ENCODE measurements at places on chromosomes 16 and 17.
A peak's percentile ranks its signal among the peaks of the same experiment; 100 is the strongest.

DNA sequence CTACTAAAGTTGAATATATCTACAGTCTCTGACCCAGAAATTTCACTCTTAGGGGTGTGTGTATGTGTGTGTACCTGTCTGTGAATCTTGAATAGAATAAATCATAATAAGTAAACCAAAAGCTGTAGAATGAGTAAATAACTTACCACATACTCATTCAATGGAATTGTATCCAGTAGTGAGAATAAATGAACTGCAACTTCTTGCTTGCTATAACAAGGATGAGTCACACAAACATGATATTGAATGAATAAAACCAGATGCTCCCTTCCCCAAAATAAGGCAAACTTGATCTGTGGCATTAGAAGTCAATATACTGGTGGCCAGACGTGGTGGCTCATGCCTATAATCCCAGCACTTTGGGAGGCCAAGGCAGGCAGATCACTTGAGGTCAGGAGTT, 259.8 kb upstream of the MON1B start:
- DNase-seq: no peak

DNA sequence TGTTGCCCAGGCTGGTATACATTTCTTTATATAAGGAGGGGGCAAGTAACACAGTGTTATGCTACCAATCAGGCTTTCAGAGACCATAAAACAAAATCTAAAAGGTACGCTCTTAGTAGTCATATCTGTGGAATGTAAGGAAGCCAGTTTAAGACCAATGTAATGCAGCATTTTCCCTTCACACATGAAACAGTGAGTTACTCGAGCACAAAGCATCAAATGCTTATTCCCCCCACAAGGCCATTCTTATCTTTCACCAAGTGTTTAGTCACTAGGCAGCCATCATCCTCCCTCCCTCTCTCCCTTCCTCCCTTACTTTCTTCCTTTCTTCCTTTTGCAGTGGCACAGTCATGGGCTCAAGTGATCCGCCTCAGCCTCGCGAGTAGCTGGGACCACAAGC, 12.8 kb downstream of the HMOX2 start:
- no peak for DNase-seq

- peak; percentile 59 for DNase-seq
These were observed 110.1 kb downstream of the IRX3 start for GRCh38 chr16:54176376-54176901.

DNA sequence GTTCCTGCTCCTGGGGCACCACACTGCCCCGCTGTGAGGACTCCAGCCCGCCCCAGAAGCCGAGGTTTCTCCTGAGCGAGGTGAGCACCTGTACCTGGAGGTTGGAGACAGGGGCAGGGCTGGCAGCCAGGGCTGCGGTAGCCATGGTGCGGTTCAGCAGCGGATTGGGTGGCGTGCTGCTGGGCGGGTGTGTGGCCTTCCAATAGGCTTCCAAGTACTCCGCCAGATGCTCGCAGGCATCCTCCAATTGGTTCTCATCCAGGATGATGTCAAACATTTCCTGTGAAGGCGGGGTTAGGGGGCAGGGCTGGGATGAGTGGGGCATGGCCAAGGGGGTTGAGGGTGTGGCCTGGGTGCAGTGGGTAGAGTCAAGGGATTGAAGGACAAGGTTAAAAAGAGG, 11.3 kb upstream of the ARL5C start:
- DNase-seq: peak; percentile 85

DNA sequence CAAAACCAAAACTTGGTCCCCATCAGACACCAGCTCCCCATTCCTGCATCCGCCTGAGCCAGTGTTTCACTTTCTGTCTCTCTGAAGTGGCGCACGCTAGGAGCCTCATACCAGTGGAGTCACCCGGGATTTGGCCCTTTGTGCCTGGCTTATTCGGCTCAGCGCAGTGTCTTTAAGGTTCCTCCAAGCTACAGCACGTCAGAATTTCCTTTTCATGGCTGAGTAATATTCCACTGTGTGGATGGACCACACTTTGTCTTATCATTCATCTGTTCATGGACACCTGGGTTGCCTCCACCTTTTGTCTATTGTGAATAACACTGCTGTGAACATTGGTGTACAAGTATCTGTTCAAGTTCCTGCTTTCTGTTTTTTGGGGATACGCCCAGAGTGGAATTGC, 45.2 kb upstream of the CHMP6 start:
- no peak for DNase-seq

DNA sequence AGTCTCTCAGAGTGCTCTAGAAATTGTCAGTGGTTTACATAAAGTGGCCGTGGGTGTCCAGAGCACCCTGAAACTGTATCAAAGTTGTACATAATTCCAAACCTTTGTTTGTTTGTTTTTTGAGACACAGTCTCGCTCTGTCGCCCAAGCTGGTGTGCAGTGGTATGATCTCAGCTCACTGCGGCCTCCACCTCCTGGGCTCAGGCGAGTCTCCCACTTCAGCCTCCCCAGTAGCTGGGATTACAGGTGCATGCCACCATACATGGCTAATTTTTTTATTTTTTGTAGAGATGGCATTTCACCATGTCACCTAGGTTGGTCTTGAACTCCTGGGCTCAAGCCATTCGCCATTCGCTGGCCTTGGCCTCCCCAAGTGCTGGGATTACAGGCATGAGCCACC, 24.3 kb upstream of the ADGRG1 start:
- DNase-seq: no peak

DNA sequence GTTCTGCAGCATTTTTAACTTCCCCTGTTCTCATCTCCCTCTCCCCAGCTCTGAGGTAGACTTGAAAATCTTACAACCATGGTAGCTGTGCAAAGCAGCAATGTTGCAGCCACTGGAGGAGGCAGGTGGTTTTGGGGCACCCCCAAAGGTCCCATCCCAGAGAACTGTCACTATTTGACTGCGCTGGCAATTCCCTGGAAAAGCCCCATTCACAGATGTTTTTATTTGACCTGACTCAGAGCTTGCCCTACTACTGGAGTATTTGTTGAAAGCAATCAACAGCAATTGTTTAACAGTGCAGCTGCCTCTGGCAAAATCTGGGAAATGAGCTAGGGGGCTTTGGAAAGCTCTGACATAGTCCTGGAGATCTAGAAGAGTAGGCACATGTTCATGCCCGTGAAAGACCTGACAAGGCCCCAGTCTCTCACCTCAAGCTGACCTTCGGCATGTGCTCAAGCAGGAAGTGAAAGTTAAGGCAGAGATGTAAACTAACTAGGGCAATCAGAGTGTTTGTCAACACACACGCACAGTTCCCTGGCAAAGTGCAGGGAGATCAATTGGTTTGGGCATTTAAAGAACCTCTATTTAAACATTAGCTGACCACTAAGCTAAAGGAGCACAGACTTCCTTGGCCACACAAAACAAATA, 19.7 kb upstream of the PIK3R5 start:
- DNase-seq: no peak

- DNase-seq: no peak
These were observed 15.1 kb upstream of the ATP6V0C start for GRCh38 chr16:2498531-2499253.

GRCh38 chr17:40666331-40666730, 1.4 kb upstream of the KRT222 start:
- DNase-seq: no peak

GRCh38 chr16:46607529-46607928, 13.7 kb downstream of the SHCBP1 start:
- no peak for DNase-seq

DNA sequence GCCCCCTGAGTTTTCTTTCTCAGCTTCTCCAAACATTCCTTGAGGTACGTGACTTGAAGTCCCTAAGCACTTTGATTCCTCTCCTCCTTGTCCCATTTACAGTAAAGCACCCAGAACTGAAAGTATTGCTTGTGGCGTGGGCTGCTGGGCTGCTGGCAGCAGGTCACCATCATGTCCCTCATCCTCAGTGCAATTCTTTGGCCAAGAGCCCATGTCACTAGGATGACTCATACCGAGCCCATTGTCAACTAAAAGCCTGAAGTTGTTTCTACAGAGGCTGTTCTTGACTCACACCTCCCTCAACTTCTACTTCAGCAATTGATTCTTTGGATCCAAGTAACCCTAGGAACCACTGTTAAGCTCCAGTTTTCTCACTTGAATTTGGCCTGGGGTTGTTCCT, 54.3 kb downstream of the KPNA2 start:
- DNase-seq: no peak

DNA sequence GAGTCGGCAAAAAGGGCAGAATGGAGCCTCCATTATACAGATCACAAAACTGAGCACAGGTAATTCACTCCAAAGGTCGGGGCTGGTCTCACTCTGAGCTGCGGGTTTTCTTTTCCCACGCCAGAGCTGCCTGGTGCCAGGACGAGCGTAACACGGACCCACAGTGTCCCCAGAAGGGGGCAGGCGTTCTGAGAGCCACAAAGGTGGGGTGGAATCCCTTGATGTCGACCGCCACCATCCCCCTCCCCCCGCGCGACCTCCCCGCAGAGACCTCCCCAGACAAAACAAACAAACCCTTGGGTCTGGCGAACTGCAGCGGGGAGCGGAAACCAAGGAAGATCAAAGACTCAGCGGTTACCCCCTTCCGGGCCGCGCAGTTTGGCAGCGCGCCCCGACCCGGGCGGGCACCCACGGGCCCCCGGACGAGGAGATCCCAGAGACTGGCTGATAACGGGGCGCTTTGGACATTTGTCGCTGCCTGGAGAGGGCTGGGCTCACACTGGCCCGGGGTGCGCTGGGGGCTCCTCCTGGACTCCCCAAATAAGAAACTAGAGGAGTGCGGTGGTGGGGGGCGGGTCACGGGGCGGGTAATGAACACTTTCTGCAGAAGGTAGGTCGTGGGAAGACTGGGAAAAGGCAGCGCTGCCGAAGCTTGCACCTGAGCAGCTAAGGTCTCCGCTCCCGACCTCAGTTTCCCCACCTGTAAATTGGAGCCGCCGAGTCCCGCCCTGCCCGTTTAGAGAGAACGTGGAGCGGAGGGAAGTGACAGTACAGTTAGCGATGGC, 664 bp upstream of the NKD1 start:
- DNase-seq: peak; percentile 79

DNA sequence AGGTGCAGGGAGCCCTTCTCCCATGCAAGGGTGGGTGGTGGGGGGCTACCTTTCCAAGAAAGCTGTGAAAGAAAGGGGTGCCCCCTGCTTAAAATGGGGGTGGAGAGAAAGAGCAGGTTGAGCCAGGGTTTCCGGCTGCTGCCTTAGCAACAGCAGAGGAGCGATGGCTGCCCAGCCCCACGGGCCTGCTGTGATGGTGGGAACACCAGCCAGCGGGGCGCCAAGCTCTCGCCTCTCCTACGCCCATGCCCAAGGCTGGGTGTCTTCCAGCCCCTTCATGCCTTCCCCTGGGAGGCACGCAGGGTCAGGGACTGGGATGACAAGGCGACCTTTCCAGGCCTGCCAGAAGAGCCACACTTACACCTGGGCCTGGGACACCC, 3.0 kb downstream of the FMNL1 start:
- DNase-seq: no peak

DNA sequence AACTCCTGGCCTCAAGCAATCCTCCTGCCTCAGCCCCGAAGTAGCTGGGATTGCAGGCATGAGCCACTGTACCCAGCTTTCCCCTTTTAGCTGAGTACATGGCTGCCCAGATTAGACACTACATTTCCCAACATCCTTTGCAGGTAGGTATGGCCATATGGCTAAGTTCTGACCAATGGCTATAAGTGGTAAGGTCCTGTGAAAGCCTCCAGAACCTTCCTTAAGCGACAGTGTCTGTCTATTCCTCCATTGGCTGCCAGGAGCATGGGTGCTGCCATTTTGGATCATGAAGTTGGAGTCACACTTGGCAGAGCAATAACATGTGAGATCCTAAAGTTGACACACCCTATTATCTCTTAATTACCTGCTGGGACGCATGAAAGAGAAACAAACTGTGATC, 24.4 kb upstream of the CRHR1 start:
- DNase-seq: no peak

- DNase-seq: no peak
These were observed 110.6 kb upstream of the RBBP6 start for GRCh38 chr16:24428756-24429155.

DNA sequence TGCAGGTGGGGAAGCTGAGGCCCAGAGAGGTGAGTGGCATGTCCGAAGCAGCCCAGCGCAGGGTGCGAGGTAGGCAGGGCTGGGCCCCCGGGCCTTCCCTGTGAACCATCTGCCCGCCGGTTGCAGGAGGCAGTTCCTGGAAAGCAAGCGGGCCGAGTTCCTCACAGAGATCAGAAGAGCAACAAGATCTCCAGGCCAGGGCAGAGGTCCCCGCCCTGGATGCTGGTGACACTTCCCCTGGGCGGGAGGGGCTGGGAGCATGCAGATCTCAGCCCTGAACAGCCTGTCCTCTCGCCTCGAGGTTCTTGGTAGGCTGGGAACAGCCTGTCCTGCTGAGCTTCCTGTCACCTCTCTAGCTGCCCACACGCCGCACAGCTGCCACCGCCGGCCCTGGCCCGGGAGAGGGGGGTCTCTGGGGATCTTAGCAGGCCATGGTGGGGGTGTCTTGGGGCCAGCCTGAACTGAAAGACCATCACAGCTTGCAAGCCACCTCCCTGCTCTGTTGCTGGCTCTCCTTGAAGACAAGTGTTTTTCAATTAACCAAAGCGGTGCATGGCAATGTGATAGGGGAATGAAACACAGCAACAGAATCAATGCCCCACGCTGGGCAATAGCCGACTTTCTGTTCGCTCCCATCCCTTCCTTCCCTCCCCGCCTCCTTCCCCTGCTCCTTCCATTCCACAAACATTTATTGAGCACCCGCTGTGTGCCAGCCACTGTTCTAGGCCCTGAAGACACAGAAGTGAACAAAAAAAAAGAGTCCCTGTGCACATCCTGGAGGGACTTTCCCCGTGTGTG, 31.7 kb downstream of the SOCS1 start:
- DNase-seq: peak; percentile 87

GRCh38 chr17:49108318-49108717, 24.3 kb upstream of the B4GALNT2 start:
- DNase-seq: no peak

DNA sequence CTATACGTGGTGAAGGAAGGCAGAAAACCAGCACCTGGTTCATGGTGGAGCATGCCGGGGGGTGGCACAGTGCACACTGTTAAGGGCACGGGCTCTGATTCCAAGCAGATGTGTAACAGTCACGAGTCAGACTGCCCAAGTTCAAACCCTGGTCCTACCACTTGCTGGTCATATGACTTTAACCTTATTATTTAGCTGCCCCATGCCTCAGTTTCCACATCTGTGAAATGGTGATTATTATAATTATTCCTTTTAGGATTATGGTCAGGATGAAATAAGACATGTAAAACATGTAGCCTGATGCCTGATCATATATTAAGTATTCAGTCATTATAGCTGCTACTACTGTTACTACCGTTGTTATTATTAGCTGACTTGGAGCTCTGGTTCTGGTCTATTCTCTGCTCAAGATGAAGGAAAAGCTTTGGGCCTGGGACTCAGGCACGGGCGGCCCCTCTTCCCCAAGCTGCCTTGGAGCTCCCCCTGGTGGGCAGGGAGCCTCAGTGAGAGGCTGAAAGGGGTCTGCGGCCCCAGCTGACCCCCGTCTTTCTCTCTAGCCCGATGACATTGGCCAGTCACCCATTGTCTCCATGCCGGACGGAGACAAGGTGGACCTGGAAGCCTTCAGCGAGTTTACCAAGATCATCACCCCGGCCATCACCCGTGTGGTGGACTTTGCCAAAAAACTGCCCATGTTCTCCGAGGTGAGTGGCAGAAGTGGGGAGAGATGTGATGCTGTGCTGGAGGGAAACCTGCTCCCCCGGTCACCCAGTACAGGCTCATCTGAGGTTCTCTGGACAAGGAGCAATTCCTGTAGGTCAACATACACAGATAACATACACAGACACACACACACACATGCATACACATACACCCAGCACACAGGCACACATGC, 14.0 kb downstream of the NR1D1 start:
- DNase-seq: peak; percentile 72
